Stimulated activated CD4-positive, alpha-beta T cell treated with anti-CD3 and anti-CD28 coated beads, Interleukin-4, amount 100 ng/mL, for 1 hour (primary cell): ENCODE measurements at places on chromosomes 7 and 10.

- no peak for DNase-seq
These were observed 297.4 kb upstream of the PCDH15 start for GRCh38 chr10:55098452-55098851.

DNA sequence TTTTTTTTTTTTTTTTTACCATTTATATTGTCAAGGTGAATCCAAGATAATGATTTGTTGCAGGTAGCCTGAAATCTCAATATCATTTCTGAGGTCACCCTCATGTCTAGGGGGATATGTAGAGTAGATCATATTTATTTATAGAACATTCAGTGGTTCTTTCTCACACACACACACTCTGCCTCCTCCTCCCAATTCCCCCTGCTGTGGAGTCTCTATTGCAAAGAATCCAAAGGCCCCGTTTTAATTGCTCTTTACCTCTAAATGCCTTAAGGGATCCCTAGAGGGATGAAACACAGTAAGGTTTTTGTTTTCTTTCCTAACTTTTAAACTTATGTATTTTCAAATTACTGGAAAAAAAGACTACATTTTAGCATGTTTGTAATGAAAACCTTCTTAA, 170.0 kb downstream of the PRKG1 start:
- no peak for DNase-seq

GRCh38 chr7:91357901-91358300, 93.7 kb downstream of the FZD1 start:
- no peak for DNase-seq

- no peak for DNase-seq
These were observed 579.4 kb downstream of the SDK1 start for GRCh38 chr7:3880228-3880987.

DNA sequence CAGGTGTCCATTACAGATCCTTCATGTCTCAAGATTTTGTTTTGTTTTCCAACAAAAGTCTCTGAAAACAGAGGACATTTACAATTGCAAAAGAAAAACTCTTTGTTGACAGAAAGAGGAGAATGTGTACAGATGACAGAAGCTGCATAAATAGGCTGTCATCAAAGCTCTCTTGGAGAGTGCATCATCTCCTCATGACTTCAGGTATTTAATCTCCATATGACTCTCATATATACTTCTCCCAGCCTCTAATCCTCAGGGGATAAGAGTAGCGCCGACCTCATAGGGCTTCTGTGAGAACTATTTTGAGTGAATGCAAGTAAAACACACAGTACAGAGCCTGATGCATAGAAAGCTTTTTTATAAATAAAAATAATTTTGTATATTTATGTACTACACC, 48.1 kb upstream of the SEPTIN7 start:
- DNase-seq: no peak

DNA sequence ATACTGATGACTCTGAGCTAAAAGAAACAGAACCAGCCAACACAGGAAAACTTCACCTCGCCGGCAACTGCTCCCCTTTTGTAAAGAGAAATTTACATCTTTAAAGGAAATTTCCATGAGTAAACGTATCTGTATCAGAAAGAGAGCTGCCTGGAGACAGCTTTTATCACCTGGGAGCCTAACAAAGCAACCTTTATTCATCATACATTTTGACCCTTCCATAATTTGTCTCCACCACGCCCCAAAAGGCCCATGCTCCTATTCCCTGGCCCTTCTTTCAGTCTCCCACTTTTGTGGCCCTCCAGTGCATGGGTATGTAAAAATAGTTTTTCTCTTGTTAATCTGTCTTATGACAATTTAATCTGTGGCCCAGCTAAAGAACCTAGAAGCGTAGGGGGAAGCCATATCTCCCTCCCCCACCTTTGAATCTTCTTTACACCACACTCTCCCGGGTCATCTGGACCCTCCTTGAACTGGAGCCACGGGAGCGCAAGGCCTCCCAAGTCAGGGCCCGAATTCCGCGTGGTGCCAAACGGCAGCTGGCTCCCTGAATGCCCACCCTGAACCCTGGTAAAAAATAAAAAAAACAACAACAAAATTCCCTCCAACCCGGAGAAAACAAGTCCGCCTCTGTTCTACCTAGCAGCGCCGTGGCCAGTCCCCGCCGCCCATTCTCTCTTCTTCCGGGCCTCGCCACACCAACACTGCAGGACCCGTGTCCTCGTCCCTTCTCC, 15.4 kb upstream of the FKBP9 start:
- DNase-seq: no peak

GRCh38 chr10:3172446-3173170, at the start of gene PITRM1:
TSS of gene PITRM1 (minus strand) at chr10:3172782. CDS start at chr10:3172772, 10 bp downstream.
- peak; percentile 99 for DNase-seq

- DNase-seq: no peak
These were observed 288.2 kb upstream of the SEMA3D start for GRCh38 chr7:85475071-85475470.

DNA sequence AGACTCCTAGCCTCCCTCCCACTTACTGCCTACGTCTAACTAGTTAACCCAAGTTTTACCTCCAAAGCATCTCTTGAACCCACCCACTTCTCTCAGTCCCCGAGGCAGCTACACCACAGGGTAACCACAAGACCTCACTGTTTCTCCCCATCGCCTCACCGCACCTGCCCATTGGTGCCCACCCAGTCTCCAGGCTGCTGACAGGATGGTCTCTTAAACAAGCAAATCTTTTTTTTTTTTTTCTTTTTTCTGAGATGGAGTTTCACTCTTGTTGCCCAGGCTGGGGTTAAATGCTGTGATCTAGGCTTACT, 47.0 kb downstream of the DENND2A start:
- no peak for DNase-seq

GRCh38 chr10:18136073-18136791, 4.0 kb upstream of the CACNB2 start:
- no peak for DNase-seq

- DNase-seq: no peak
These were observed 112.8 kb downstream of the SEMA3D start for GRCh38 chr7:85074016-85074415.

DNA sequence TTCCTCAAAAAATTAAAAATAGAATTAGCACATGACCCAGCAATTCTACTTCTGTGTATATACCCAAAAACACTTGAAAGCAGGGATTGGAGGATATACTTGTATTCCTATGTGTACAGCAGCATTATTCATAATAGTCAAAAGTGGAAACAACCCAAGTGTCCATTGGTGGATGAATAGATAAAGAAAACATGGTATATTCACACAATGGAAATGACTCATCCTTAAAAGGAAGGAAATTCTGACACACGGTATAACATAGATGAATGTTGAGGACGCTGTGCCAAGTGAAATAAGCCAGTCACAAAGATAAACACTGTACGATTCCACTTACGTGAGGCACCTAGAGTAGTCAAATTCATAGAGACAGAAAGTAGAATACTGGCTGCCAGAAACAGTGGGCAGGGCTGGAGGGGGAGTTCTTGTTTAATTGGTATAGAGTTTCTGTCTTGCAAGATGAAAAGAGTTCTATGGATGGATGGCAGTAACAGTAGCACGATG, 26.6 kb upstream of the KAT6B start:
- DNase-seq: peak; percentile 4

GRCh38 chr10:90148116-90148855, 446.9 kb downstream of the KIF20B start:
- DNase-seq: no peak

DNA sequence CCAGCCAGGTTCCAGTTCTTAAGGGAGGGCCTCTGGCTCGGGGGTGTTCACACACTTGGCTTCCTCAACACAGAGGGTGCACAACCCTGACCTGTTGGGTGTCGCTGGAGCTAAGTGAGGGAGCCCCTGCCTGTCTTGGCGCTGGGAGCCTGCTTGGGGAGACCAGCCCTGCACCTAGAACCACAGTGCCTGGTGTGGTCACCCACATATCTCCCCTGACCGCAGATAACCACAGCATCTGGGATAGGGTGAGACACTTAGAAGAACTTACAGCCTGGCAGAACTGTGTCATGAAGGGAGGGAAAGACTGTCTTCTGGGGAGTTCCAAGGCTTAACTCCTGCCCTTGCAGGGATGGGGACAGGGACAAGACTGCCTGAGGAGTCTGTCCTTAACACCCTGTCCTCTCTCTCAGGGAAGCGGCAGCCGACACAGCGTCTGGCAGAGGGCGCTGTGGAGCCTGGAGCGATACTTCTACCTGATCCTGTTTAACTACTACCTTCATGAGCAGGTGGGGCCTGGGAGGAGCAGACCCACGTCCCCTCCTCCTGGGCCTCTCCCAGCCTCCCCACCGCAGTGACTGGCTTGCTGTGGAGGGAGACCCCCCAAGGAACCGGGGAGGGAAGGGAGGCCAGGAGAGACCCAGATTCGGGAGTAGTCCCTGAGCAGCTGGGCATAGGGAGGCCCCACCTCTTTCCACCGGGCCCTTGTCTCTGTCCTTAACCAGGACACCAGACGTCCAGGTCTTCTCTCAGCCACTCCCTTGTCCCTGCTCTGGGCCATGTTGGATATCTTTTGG, 59.0 kb downstream of the PALD1 start:
- peak; percentile 31 for DNase-seq

DNA sequence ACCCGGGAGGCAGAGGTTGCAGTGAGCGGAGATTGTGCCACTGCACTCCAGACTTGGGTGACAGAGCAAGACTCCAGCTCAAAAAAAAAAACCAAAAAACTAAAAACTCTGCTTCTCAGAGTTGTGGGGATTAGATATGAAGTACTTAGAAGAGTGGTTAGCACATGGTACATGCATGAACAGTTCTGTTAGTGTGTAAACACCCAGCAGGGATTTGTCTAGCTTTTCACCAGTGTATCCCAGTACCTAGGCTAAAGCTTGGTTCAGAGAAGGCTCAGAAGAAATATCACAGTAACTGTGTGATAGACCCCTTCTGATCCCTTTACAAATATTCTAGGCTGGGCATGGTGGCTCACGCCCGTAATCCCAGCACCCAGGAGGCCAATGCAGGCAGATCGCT, 9.5 kb downstream of the PPIA start:
- no peak for DNase-seq
